Retina (tissue), 1 donor: ENCODE measurements at places on chromosomes 1 and 21.

GRCh38 chr1:77371396-77371795 is 89.6 kb downstream of the AK5 start:
- no peak for DNase-seq

DNA sequence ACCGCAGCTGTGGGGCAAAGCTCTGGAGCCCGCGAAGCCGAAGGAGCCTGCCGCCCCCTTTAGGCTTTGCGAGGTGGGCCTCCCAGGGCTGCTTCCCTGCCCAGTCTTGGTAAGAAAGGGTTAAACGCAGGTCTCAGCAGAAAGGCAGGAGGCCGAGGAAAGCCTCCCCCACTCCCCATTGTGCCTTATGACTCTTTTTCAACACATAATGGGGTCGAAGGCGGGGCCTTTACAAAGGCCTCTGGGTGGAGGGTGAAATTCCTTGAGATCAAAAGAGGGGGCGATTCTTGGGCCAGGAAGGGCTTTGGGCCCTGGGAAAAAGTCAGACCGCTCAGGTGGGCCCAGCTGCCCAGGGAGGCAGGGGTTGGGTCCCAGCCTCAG is 880 bp downstream of the ALPL start:
- DNase-seq, result no peak

- DNase-seq, result peak; percentile 96
These were observed at the start of gene LRIF1 for GRCh38 chr1:110963691-110964454. LRIF1 (minus strand) TSS chr1:110963922; CDS start chr1:110963688, 234 bp downstream.

DNA sequence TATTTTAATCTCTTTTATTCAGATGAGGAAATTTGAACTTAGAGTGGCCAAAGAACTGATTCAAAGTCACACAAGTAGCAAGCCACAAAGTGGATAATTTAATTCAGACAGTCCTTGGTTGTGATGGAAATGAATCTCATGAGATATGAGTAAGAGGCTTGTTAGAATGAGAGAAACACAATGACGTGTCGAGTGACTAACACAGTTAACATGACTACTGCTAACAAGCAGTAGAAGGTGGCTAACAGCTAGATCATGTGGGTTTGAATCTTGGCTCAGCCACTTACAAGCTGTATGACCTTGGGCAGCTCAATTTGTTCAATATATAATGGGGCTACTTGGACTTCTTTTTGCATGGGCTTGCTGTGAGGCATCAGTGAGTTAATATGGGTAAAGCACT is 104.5 kb upstream of the LMO4 start:
- DNase-seq, result no peak
